Stimulated activated CD4-positive, alpha-beta T cell treated with anti-CD3 and anti-CD28 coated beads, Interleukin-1b, Interleukin-23, amount 100 ng/mL, for 4 hours (primary cell): ENCODE measurements at places on chromosomes 2 and 18.

DNA sequence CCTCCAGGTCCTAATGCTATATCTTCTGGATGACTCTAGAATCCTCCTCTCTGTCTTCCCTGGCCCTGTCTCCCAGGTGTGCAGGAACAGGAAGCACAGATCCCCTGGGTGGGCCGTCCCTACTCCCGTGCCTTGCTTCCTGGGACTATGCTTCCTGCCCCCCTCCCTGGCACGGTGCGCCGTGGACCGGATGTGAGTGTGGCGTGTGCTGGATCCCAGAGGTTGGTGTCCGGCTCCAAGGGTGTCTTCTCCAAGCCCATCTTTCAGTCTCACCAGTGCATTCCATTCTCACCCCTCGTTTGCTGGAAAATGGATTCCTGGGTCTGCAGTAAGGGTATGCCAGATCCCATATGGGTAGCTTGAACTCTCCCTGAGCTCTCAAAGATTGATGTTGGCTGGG, 144.4 kb upstream of the TWIST2 start:
- no peak for DNase-seq

DNA sequence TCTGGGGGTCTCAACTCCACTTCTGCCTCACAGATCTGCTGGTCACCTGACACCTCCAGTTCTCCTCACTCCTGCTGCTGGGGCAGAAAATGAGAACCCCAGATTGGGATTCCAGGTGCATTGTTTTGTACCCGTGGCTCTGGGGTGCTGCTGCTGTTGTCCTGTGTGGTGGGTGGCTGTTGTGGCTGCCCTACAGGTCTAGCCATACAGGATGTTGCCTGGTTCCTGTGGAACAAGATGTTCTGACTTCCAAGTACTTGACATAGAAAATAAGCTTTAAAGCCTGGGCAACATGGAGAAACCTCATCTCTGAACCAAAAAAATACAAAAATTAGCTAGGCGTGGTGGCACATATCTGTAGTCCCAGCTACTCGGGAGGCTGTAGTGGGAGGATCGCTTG, 38.1 kb downstream of the CHRNA1 start:
- DNase-seq, result no peak

DNA sequence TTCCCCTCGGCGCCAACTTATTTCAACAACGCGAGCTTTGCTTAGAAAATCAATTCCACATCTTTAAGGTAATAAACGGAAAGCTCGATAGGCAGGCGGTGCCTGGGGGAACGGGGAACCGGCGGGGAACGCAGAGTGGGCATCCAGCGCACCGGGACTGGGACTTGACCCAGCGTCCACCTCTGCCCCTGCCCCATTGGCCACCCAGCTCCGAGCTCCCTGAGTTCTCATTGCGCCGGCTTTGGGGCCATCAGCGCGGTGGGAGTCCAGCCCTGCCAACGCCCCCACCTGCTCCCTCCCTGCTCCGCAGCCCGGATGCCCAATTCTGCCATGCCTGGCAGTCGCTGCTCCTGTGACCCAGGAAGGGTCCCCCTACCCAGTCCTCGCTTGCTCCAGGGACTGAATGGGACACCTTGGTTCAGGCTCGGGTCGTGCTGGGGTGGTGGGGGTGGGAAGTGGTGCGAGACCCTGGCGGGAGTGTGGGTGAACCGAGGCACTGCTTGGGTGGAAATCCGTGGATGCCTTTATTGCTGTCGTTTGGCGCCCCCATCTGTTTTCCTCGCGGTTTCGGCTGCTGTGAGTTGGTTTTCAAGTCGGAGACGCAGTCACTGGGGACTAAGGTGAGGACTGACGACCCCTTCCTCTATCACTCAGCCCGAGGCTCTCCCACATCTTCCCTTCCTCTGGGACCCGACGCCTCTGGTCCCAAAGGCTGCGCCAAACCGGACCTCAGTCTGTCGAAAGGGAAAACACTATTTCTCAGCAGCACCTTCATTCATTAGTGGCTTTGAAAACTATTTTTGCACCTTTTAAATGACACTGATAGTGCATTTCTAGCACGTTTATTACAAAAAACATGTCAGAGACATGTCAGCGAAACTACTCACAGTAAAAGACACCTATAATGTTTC, 2.4 kb upstream of the EVX2 start:
- DNase-seq, result no peak

GRCh38 chr2:124822516-124822915, 797.4 kb downstream of the CNTNAP5 start:
- no peak for DNase-seq

GRCh38 chr2:172281648-172282570, 145.5 kb upstream of the ITGA6 start:
- DNase-seq, result no peak

- DNase-seq, result no peak
Observed at GRCh38 chr2:16626997-16627605, 38.5 kb downstream of the CYRIA start.

DNA sequence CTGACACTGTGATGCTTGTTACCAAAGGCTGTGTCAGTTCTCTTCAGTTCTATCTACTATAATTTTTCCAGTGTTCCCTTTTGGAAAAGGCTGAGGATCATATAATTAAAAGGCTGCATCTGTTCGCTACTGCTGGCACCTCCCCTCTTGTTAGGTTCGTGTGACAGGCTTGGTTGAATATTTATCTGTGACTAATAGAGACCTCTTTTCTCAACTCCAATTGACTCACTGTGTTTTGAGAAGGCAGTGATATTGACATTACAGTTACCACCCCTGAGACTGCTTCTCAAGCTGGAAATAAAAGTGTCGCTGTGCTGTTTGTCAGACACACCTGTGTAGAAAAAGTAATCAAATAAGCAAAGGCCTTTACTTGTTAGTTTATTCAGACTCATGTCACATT, 205.5 kb upstream of the KCNH7 start:
- no peak for DNase-seq

DNA sequence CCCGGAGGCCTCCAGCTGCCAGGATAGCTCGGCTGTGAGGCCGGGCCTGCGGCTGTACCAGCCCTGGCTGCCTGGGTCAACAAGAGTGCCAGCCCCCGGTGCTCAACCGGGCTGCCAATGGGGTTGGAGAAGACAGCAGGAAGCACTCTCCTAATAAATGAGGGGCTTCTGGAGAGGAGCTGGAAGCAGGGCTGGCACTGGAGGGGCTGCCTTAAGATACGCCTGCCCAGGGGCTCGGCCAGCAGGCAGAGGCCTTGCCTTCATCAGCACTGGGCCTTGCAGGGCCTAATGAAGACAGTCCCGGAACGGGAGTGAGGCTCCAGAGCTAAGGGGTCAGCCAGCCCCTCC, 73.6 kb downstream of the TEX51 start:
- DNase-seq, result no peak

GRCh38 chr2:218806346-218806978, 24.5 kb downstream of the CYP27A1 start:
- DNase-seq, result no peak

- no peak for DNase-seq
Observed at GRCh38 chr2:235954888-235955480, 213.2 kb downstream of the GBX2 start.
